ENCODE measurements at places on chromosomes 13 and 19. TPM values are rescaled to one million over a fixed set of nuclear protein-coding genes. Genes with fewer than 3 reads are reported as not detected.
A peak's percentile ranks its signal among the peaks of the same experiment; 100 is the strongest.

DNA sequence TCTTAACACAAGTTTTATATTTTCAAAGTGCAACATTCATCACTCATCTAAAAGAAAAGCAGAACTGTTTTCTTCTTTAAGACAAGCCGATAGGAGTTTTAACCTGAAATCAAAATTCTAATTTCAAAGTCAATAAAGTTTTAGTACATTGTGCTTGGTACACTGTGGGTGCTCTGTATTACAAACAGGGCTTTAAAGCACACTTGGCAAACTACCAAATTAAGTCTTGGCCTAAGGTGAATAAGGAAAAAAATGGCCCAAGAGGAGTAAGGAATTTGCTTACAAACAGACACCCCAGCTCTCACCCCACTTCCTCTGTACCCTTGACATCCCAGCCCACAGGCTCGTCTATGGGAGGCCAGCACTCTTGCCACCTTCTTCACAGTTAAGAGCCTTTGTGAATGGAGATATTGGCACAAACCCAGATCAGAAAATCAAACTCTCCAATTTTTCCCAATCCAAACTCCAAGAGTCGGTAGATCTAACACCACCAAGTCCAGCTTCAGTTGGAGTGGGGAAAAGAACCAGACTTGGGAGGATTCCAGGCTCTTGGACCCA is 66.0 kb downstream of the ABCC4 start:
- H3K4me1 ChIP-seq = no peaks in the 10 kb centered on the region
- no peak overlapping the region for H3K27ac ChIP-seq
- no peak for DNase-seq
- H3K36me3 ChIP-seq = no peaks in the 10 kb centered on the region
- H3K4me3 ChIP-seq = no peak overlapping the region

- DNase-seq = no peak
- H3K36me3 ChIP-seq = no peaks in the 10 kb centered on the region
- no peaks in the 10 kb centered on the region for H3K4me1 ChIP-seq
- no peak overlapping the region for H3K4me3 ChIP-seq
Observed at GRCh38 chr13:73336773-73337172, 278.0 kb downstream of the KLF5 start.

- no peaks in the 10 kb centered on the region for H3K36me3 ChIP-seq
- H3K4me1 ChIP-seq = no peaks in the 10 kb centered on the region
- no peak overlapping the region for H3K4me3 ChIP-seq
Observed at GRCh38 chr13:37319031-37319443, 213.6 kb upstream of the CSNK1A1L start.

CRX gene
- total RNA-seq = not detected

HMG20B gene
- 33.6 TPM for total RNA-seq

DNA sequence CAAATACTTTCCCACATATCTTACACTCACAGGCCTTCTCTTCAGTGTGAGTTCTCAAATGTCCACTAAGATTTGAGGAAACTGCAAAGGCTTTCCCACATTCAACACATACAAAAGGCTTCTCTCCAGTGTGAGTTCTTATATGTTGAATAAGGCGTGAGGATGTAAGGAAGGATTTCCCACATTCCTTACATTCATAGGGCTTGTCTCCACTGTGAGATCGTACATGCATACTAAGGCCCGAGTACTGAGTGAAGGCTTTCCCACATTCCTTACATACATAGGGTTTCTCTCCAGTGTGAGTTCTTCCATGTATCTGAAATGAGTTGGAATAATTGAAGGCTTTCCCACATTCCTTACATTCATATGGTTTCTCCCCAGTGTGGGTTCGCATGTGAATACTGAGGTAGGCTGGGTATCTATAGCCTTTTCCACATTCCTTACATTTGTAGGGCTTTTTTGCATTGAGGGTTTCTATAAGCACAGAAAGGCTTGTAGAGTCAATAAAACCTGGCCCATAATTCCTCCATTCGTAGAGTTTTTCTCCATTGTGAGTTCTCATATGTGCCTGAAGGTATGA is 9.6 kb downstream of the ZNF426 start:
- H3K36me3 ChIP-seq = peaks cover 66% of the 10 kb centered on the region
- no peaks in the 10 kb centered on the region for H3K4me1 ChIP-seq
- H3K27me3 ChIP-seq = no peaks in the 10 kb centered on the region
- H3K27ac ChIP-seq = no peak overlapping the region

SHISA7 gene
- total RNA-seq = not detected

DNA sequence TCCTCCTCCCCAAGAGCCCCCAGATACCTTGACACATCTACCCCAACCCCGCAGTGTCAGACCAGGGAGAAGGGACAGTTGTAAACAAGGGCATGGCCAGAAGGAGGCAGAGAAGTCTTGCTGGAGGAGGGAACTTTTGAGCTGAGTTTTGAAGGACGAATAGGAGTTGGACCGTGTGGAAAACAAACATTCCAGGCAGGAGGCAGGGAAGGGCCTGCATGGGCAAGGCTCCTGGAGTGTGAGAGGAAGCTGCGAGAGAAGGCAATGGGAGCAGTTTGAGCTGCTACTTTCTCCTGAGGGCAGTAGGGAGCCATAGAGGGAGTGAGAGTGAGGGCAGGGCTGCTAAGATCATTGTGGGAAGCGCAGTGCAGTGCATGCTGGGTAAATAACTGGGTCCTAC is 23.3 kb downstream of the IL12RB1 start:
- H3K27ac ChIP-seq = no peak overlapping the region
- no peak for DNase-seq
- H3K4me3 ChIP-seq = no peak overlapping the region
- H3K4me1 ChIP-seq = peaks cover 1% of the 10 kb centered on the region
- no peaks in the 10 kb centered on the region for H3K27me3 ChIP-seq

DNA sequence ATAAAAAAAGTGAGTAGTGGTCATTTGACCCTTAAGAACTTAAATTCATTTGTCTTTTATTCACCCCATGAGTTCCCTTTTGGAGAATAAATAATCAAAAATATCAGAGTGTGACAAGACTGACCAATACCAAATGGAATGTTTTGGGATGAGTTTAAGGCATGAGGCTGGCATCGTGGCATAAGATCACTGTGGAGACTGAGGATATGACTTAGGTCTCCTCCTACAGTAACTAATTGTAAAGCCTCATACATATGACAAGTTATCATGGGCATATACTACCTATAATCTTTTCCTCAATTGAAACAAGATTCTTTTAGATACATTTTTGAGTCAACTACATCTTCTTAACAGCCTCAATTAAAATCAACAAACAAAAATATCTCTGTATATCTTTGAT is 782.0 kb downstream of the SLITRK1 start:
- H3K4me1 ChIP-seq = no peaks in the 10 kb centered on the region
- no peak overlapping the region for H3K27ac ChIP-seq
- DNase-seq = no peak
- H3K36me3 ChIP-seq = no peaks in the 10 kb centered on the region
- no peak overlapping the region for H3K4me3 ChIP-seq

FPR3 gene
- 0.66 TPM for total RNA-seq

DNA sequence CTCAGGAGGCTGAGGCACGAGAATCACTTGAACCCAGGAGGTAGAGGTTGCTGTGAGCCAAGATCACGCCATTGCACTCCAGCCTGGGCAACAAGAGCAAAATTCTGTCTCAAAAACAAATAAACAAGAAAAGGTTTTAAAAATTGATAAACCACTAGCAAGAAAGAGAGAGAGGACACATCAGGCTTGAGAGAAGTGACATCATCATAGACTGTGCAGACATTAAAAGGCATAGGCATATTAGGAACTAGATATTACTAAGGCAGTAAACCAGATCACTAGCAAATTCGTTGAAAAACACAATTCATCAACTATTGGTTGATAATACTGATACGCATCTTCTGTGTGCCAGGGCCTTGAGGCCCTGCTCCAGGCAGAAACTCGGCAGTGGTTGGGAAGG is 7.7 kb downstream of the A1BG start:
- DNase-seq = no peak
- H3K27me3 ChIP-seq = peaks cover 15% of the 10 kb centered on the region
- no peak overlapping the region for H3K4me3 ChIP-seq

C2CD4C gene
- total RNA-seq = 0.53 TPM

- H3K4me3 ChIP-seq = no peak overlapping the region
- no peaks in the 10 kb centered on the region for H3K4me1 ChIP-seq
- no peaks in the 10 kb centered on the region for H3K36me3 ChIP-seq
- H3K27me3 ChIP-seq = no peaks in the 10 kb centered on the region
- H3K27ac ChIP-seq = no peak overlapping the region
Observed at GRCh38 chr19:8569066-8569771, 8.0 kb downstream of the MYO1F start.

DAND5 gene
- not detected for total RNA-seq

DNA sequence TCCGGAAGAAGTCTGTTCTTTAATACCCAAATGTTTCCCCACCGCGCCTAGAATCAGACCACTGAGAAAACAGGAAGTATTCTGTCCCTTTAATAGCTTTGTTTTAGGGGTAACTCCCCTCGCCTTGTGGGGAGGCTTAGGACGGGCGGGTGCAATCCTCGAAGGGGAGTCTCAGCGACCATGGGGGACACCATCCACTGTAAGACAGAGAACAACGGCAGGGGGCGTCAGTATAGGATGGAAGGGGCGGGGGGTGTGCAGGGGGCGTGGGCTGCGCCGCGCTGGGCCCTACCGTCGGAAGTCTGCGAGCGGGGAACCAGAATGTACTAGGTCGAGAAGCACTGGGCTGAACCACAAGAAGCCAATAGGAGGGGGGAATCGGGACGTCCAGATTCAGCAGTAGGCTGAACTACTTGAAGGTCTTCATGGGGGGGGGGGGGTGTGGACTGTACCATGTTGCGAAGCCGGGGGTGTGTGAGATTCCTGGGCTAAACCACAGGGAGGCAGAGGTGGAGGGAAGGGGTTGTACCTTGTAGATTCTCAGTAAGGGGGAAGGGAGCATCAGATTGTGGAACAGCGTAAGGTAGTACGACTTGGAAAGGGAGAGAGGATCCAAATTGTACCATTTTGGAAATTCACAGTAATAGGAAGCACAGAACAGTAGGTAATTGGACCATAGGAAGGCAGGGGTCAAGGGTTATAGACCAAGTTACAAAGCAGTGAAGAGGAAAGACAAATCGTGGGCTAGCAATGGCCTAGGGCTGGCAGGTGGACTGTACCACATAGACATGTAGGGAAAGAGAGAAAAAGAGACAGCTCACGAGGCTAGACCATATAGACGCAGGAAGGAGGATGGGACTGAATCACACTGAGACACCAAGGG is 1.0 kb upstream of the DBP start:
- peaks cover 28% of the 10 kb centered on the region for H3K4me1 ChIP-seq
- peak overlapping the region; percentile 83 for H3K4me3 ChIP-seq
- no peaks in the 10 kb centered on the region for H3K36me3 ChIP-seq

GRCh38 chr19:845707-846521 is 5.1 kb downstream of the PRTN3 start:
- H3K36me3 ChIP-seq = no peaks in the 10 kb centered on the region
- no peak for DNase-seq
- H3K27ac ChIP-seq = no peak overlapping the region
- no peak overlapping the region for H3K4me3 ChIP-seq

DNA sequence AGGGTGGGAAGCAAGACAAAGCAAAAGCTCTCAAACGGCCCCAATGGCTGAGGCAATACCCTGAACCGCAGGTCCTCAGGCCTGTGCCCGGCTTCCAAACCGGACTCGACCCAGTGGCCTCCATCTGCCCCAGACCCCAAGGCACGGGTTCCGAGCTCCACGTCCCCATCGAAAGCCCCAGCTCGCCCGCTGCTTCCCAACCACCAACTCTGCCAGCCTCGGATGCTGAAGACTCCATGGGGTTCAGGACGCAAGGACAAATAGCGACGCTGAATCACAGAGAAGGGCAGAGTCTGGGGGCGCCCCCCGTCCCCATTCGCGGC is 559 bp downstream of the POLR2E start:
- peak overlapping the region; percentile 98 for H3K4me3 ChIP-seq
- DNase-seq = no peak
- H3K27ac ChIP-seq = peak overlapping the region; percentile 93
- H3K4me1 ChIP-seq = peaks cover 29% of the 10 kb centered on the region
- no peaks in the 10 kb centered on the region for H3K36me3 ChIP-seq

GRCh38 chr13:98142380-98143156 is at the start of gene FARP1:
Gene FARP1, plus strand, starts transcription at chr13:98143094. Its CDS starts 70,149 bp downstream, at chr13:98213243.
- peak within 1 kb of the TSS; percentile 21 for H3K27ac ChIP-seq
- peaks cover 17% of the 10 kb centered on the region for H3K4me1 ChIP-seq
- H3K36me3 ChIP-seq = no peaks in the 10 kb centered on the region
- H3K27me3 ChIP-seq = no peaks in the 10 kb centered on the region

GRCh38 chr13:61383111-61383510 is 32.5 kb downstream of the PCDH20 start:
- H3K4me3 ChIP-seq = no peak overlapping the region
- no peaks in the 10 kb centered on the region for H3K36me3 ChIP-seq
- DNase-seq = no peak
- no peaks in the 10 kb centered on the region for H3K27me3 ChIP-seq
- no peak overlapping the region for H3K27ac ChIP-seq
